ENCODE measurements at places on chromosomes 4 and X.
A peak's percentile ranks its signal among the peaks of the same experiment; 100 is the strongest.

DNA sequence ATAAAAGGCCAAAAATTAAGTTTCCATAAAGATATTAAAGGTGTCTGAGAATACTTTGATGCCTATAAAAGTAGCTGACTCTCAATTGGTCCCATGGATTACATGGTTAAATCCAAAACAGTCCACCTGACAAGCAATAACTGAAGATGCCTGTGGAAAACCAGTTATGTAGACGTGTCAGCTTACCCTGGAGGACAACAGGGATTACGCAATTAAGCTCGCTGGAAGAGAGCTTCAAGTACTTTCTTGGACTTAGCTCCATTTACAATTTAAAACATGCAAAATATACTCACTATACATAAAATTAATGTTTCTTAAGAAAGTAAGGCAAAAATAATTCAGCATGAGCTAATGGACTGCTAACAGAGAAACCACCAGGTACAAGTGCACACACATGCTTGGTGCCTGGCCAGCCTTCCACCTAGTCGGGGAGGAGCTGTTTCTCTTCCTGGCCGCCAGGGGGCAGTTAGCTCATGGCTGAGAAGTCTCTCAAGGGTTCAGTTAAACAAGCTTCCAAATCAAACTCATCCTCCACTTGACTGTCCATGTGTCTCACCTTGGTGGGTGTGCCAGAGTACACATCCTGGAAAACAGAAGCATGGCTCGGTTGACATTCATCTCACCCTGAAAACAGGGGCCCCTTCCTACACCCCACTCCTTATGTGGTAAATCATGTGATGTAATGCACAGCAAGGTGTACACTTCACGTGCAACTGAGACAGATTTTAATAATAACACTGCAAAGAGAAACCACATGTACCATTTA lies 9.2 kb upstream of the FAM53A start:
- peak; percentile 60 for DNase-seq

- DNase-seq: no peak
These were observed 786 bp upstream of the ZFX start for GRCh38 chrX:24148535-24149350.

DNA sequence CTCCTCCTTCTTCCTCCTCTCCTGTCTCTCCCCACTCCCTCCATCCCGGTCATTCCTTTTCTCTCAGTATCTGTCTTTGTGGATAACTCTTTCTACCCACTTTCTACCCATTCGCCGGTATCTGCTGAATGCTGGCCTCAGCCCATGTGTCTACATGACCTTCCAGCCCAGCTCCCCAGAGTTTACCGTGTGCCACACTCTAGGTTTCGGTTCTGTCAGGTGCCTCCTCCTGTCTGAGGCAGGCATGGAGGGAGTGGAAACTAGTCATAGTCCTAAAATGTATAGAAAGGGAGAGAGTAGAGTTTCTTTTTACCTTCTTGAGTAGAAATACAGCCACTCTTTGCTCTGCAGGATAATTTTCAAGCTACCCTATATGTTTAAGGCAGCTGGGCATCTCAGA lies 33.5 kb upstream of the SCRG1 start:
- DNase-seq: no peak

GRCh38 chr4:76035141-76035540 lies 729 bp downstream of the CXCL11 start:
- DNase-seq: no peak

GRCh38 chr4:134422776-134423175 lies 221.2 kb upstream of the PABPC4L start:
- DNase-seq: no peak

GRCh38 chr4:72935462-72935861 lies 134.1 kb downstream of the COX18 start:
- DNase-seq: no peak

- DNase-seq: no peak
These were observed 95.8 kb downstream of the MID1 start for GRCh38 chrX:10524578-10524977.

DNA sequence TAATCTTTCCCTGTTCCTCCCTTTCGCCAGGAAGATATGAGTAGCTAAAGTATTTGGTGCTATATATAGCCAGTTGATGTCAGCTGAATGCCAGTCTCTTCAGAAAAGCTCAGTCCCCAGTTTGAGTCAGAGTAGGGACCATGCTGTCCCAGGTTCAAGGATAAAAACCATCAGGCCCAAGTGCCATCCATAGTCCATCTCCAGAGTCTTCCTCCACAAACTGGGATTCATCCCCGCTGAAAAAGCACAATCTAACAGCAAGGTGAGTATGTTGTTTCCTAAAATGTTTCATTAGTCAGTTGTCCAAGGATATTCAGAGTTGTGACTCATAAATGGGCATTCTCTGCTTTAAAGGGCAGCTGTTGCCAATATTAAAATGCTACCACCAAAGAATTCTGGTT lies at the start of gene MYOZ2:
Gene MYOZ2, plus strand, starts transcription at position 112 of the 401 bp plus-strand sequence. CDS start 694 bp downstream, outside the sequence.
- no peak for DNase-seq

DNA sequence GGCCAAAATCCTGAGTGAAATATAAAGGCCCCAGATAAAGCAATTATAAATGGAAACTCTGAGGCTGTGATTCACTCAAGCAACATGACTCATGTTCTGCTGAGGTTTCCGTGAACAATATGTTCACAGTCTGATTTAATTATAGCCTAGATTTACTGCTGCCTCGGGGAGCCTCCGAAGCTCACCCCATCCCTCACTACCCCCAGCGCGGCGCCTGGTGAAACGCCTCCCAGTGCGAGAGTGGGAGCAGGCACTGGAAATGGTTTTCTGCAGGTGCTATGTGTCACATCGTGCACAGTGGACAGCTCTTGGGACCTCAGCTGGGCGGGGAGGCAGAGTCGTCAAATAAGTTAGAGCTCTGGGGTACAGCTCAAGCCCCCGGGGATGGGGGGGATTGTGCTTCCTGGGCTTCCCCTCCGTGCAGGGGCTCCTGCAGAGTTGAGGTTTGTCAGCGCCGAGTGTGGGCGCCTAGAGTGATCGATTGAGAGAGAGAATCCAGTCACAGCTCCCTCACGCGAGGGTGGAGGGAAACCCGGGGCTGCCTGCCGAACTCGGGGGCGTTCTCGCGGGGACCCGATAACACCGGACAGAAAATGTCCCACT lies 110.6 kb downstream of the PHKA2 start:
- DNase-seq: no peak

DNA sequence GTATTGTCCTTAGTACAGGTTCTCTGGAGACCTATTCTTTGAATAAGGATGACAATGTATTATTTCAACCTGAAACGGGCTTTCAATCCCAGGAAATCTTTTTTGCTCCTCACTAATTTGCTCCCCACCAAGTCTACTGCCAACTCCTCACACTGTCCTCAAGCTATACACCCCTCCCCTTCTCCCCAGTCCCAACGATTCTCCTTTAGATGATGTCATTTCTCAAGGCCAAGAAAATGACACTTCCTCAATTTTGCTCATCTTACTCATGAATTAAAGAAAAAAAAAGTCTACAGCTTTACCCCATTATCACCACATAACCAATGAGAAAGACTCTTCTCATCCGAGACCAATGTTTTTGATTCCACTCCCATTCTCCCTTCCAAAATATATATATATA lies 20.6 kb downstream of the AP1S2 start:
- no peak for DNase-seq

DNA sequence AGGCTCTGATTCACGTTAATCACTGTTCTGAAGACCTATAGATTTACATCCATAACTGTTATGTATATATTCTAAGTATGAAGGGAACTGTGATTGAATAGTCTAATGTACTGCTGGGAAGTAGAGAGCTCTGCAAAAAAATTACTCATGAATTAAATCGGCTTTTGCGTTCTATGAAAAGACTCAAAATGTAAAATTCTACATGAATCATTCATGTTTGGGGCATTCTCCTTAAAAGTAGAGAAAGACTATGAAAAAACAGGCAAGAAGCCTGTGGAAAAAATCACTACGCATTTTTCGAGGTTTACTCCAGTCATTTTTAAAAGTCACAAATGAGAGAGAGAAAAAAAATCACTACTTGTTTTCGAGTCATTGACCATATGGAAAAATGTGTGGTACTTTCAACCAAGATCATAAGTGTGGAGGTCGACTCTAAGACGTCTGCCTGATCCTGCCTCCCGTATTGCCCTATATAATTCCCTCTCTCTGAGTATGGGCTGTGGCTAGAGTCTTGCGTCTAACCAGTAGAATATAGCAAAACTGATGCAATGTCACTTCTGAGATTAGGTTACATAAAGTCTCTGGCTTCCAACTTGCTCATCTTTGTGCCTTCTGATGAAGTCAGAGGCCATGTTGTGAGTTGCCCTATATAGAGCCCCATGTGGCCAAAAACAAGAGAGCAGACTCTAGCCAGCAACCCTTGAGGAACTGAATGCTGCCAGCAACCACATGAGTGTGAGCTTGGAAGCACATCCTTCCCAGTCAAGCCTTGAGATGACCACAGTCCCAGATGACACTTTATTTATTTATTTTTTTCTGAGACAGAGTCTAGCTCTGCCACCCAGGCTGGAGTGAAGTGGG lies 32.1 kb upstream of the VEGFD start:
- no peak for DNase-seq

GRCh38 chr4:79249881-79250503 lies 75.9 kb downstream of the NAA11 start:
- DNase-seq: no peak

GRCh38 chr4:75989846-75990528 lies 758 bp downstream of the SDAD1 start:
- no peak for DNase-seq

All from stimulated activated CD8-positive, alpha-beta memory T cell treated with anti-CD3 and anti-CD28 coated beads, Interleukin-2, amount 100 ng/mL, for 48 hours (primary cell).